Mesendoderm (in vitro differentiated cells): ENCODE measurements at places on chromosomes 13 and 19.

DNA sequence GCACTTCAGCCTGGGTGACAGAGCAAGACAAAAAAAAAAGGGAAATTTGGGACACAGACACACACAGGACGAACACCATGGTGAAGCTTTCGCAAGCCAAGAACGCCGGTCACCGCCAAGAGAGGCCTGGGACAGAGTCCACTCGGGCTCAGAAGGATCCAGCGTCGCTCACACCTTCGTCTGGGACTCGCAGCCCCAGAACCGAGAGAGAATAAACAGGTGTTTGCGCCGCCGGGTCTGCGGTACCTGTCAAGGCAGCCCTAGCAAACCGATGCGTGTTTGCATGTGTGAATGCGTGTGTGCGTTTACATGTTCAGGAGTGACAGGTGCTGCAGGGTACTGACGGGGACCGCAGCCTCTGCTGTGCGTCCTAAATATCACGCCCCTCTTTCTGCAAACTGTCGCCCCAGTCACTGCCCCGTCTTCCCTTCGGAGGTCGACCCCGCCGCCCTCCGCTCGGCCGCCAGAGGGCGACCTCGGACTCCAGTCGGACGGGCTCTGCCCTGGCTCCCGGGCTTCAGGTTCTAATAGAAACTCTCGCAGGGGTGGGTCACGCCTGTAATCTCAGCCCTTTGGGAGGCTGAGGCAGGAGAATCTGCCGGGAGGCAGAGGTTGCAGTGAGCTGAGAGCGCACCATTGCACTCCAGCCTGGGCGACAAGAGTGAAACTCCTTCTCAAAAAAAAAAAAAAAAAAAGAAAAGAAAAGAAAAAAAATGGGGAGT is 11.8 kb upstream of the CSNK1G2 start:
- DNase-seq: peak; percentile 83

DNA sequence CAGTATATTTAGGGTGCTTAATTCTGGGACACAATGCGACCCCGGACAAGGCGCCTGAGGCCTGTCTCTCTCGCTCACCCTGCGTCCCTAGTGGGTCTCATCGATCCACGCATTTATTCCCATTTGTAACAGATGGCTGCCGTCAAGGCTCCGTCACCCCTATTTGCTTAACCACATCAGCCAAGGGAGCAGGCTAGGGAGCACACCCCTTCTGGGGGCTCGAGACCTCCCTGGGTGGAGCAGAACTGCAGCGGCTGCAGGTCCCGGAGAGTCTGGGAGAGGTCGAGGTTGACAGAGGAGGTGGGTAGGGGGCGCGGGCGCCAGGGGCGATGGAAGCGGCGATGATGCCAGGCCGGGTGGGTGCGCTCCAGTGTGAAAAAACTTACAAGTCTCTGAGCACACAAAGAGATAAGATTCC is 507 bp downstream of the ALG5 start:
- DNase-seq: peak; percentile 33

DNA sequence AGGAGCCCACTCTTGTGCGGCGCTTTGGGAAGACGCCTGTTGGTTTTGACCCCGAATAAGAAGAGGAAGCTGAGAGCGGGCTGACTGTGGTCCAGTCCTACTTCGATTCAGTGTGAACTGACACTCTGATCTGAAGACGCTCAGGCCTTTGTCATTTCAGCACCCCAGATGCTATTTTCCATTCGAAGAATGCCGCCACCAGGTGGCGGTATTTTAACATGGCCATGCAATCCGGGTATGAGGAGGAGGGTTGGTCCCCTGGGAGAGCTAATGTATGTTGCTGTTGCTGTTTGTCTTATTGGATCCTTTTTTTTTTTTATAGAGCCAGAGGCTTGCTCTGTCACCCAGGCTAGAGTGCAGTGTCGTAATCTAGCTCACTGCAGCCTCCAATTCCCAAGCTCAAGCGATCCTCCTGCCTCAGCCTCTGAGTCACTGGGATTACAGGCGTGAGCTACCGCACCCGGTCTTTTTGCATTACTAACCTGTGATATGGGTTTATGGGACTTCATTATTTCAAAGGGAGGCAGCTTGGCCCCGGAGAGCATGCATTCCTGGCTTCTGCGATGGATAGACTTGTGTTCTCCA is 803 bp upstream of the TIMM44 start:
- peak; percentile 96 for DNase-seq

GRCh38 chr19:19032420-19033175 is 719 bp downstream of the SUGP2 start:
- peak; percentile 99 for DNase-seq

- peak; percentile 67 for DNase-seq
Measured at GRCh38 chr19:45876411-45877197, 9.3 kb downstream of the IRF2BP1 start.

DNA sequence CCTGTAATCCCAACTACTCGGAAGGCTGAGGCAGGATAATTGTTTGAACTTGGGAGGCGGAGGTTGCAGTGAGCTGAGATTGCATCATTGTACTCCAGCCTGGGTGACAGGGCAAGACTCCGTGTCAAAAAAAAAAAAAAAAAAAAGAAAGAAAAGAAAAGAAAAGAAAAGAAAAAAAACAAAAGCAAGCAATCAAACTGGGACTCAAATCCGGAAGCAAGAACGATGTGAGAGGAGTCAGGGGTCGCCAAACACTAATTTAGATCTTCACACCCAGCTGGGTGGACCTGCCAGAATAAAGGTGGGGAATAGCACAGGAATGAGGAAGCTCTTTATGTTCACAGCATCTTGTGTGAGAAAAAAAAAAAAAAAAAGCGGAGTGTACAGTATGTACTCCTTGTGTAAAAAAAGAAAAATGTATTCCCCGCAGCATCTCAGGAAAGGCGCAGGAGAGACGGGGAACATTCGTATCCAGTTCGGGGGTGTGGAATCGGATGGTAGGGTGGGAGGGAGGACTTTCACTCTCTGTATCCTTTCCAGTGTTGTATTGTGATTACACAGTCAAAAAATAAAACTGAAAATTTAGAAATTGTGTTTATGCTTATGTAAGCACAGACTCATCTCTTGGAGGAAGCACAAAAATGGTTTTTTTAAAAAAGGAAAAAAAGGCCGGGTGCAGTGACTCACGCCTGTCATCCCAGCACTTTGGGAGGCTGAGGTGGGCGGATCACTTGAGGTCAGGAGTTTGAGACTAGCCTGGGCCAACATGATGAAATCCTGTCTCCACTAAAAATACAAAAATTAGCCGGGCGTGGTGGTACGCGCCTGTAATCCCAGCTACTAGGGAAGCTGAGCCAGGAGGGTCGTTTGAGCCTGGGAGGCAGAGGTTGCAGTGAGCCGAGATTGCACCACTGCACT is 7.6 kb downstream of the DNAJB1 start:
- no peak for DNase-seq
